ENCODE measurements at places on chromosomes 6 and 20.
A peak's percentile ranks its signal among the peaks of the same experiment; 100 is the strongest.

- DNase-seq = no peak
Measured at GRCh38 chr20:41118632-41119031, 18.7 kb upstream of the PLCG1 start.

GRCh38 chr6:40499215-40499614 lies 87.9 kb downstream of the LRFN2 start:
- no peak for DNase-seq

DNA sequence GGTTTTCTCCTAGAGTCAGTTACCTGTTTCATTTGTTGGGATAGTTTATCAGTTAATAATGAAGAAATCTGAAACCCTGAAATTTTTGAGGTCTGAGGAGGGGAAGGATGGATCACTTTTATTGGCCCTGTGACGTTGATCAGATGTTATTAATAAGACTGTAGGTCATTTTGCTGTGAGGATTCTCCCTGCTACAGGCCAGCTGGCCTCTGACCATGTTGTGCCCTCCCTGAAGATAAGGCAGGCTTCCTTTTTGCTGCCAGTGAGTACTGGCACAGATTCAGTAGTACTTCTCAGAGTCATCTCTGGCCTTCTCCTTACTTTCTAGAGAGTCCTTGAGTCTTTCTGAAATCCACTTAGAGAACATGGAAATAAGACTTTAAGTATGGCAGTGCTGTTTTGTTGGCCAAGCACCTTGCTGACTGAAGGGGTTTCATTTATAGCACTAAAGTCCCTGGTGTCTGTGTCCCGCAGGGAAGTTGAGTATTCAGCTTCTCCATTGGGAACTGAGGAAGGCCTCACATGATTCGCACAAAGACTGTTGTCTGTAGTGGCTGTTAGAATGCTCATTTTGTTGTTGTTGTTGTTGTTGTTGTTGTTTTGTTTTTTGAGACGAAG lies 202.6 kb downstream of the DTNBP1 start:
- DNase-seq = no peak

DNA sequence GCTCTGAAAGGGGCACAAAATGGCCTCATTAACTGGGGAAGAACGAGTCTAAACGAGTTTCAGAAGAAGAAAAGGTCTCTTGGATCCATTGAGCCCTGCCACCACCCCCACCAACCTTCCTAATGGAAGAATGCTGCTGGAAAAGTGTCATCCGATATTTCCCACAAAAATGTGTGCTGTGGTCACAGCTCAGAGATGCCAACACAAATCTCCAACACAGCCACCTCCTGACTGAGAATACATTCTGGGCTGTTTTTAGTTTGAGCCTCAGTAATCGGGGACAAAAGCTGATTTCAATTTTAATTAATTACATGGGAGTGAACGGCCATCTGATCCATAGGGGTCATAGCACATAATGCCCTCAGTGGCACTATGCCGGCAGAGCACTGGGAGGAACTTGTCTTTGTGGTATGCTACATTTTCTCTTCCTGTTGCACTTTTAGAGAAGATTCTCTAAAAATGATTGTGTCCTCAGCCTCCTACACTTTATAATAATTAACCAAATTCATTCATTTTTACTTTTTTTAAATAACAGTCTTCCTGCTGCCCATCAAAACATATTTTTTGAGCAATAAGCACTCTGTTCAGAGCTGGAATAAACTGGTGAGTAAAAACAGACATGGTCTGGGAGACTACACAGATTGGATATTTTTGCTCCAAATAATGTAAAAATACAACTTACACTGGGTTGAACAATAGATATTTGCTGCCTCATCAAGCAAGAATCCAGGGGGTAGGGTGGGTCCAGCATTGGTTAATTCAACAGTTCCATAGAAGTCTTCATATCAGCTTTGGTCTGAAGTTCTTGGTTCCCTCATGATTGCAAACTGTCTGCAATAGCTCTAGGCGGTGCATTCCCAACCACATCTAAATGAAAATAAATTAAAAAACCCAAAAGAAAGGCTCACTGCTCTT lies 143.6 kb upstream of the TMEM170B start:
- DNase-seq = no peak

DNA sequence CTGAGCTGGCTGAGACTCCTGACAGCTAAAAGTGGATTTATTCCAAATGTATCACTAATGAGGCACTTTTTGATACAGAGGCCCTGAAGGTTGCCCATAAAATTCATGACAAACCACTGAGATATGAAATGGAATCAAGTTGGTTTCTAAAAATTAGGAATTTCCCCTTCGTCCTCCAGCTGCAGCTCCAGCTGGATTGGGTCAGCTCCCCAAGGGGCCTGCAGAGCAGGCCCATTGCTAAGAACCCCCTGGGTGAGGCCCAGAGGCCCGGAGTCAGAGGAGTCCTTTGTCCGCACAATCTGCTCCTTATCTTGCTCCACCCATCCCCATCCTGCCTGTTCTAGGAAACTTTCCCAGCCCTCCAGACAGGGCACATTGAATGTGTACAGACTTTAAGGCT lies 163.5 kb upstream of the TOP1 start:
- no peak for DNase-seq

GRCh38 chr6:151136141-151136755 lies 103.5 kb upstream of the AKAP12 start:
- DNase-seq = no peak

- no peak for DNase-seq
Measured at GRCh38 chr6:142721215-142721920, 223.6 kb downstream of the HIVEP2 start.

- no peak for DNase-seq
Measured at GRCh38 chr6:5191722-5192121, 69.0 kb downstream of the LYRM4 start.

DNA sequence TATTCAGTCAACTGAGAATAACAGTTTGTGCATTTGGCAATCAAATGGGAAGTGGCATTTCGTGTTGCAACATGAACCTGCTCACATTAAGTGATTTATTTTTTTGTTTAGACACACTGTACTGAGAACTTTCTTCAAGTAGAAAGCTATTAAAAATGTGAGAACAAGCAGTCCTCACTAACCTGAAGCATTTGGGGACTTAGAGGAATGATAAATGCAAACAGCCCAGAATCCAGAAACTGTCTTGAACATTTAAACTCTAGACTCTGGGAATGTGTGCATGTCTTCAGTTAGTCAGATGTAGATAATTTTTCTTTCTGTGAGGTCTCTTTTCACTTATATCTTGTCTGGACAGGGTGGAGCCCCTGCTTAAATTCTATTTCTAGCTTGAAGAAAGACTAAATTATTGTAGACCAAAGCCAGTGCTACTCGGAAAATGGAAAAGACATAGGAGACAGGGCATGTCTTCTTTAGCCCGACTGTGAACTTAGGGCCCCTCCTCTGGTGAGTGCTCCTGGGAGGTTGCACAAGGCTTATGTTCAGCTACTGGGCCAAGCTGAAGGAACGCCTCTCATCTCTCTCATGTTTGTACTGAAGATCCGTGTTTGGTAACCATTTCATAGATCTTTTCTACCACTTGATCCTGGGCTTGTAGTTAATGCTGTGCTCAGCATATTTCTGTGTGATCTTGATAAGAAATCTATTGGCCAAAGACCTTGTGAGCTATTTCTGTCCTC lies 70.1 kb downstream of the SLX4IP start:
- DNase-seq = no peak

GRCh38 chr6:116327803-116328527 lies 42.8 kb upstream of the DSE start:
- no peak for DNase-seq

DNA sequence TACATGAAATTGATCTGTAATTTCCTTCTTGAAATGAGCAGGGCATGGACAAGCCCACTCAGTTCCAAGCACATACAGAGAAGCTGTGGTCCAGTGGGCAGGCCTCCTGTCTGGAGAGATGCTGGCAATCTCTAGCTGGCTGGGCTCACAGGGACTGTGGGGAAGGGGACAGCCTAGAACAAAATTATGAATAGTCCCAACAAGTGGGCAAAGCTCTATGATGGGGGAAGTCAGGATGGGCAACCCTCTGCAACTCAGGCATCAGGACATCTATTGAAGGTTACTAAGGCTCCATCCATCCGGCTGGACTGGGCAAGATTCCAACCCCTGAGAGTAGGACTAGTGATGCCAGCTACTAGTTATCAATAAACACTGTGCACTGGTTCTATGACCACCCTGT lies 40.9 kb downstream of the TRERF1 start:
- no peak for DNase-seq

DNA sequence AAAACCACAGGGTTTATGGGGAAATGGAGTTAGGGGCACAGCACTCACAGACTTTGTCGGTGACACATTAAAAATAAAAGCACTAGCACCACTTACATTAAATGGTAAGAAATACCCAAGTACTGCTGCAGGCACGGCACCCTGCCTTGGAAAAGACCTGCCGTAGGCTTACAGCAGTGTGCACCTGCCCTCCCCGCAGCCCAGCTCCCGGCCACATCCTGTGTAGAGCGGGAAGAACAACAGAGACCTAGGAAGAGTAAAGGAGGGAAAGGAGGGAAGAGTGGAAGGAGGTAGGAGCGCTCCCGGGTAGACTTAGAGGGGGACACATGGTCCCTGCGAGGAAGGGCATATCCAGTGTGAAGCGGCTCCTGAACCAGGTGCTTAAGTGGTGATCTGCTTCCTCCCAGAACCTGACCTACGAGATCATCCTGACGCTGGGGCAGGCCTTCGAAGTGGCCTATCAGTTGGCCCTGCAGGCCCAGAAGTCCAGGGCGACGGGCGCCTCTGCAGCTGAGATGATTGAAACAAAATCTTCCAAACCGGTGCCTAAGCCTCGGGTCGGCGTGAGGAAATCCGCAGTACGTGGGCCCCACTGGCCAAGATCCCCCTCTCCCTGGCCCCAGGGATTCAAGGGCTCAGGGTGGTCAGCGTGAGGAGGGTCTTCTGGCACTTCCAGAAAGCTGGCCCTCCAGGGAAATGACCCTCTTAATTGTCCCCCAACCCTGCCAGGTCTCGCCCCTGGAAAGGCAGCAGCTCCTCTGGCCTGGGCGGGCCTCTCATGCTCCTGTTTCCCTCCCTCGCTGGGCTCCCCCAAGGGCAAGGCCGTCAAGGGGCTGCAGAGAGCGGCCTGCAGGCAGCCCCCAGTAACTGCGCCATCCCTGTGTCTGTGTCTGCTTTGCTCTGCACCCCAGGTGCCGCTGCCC lies 55.5 kb downstream of the TCP11 start:
- DNase-seq = no peak

GRCh38 chr20:52684176-52684575 lies 288.0 kb upstream of the TSHZ2 start:
- DNase-seq = no peak

- no peak for DNase-seq
Measured at GRCh38 chr6:167990016-167990945, 7.2 kb upstream of the KIF25 start.

GRCh38 chr6:156131221-156131903 lies 645.8 kb upstream of the ARID1B start:
- DNase-seq = no peak

- DNase-seq = no peak
Measured at GRCh38 chr6:5752391-5752680, 254.4 kb downstream of the NRN1 start.

DNA sequence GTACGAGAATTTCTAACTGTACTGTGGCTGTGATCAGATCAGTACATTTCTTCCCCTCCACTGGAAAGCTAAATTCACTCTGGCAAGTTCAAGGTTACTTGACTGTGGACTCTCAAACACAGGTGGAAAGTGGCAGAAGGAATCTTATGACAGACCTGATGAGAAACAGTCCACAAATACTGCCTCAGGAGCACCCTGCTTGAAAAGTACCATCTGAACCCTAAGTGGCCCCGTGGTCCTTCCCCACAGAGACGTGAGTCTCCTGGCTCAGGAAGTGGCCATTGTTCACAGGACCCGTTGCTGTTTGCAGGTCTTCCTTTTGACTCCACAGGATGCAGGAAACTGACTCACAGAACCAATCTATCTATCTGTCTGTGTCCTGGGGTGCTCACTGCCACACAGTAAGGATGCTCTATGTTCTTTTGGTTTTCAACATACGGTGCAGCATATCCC lies 47.5 kb upstream of the NHSL1 start:
- DNase-seq = no peak

DNA sequence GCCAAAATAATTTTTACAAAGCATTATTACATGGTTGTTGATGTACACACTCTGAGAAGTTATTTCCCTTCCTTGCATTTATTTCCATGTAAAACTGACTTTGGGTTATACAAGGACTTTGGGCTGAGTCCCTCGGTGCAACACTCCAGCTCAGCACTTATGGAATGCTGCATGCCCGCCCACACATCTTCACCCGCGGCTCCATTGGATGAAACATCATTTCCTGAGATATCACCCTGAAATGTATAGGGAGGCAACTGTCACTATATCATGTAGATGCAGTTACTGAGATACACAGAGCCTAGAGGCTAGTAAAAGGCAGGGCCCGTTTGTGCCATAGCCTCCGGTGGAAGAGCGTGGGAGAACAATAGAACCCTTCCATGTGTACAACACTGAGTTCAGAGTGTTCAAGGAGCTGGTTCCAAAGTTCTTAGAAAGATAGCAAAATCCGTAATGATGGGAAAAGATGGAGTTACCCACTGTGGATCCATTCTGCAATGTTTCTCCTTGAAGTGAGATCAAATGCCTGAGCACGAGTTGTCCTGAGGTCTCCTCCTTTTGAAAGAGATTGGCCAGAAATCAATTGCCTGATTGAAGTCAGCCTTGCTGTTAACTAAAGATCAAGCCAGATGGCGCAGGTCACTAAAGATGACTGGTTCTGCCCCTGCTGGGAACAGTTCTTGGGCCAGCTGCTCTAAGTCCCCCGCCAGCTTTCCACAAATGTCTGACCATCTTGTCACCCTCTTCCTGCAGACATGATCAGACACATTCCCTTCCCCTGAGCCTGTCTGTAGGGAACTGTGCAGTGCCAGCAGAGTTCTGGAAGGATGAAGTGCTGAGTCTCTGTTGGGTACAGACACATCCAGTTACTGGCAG lies 100.9 kb upstream of the IYD start:
- no peak for DNase-seq

- DNase-seq = no peak
Measured at GRCh38 chr6:33289784-33290315, 449 bp downstream of the PFDN6 start.

- DNase-seq = no peak
Measured at GRCh38 chr20:58573986-58574385, 58.8 kb upstream of the APCDD1L start.

- DNase-seq = peak; percentile 58
Measured at GRCh38 chr6:142376800-142377496, 75.1 kb downstream of the ADGRG6 start.

GRCh38 chr6:42482174-42482573 lies 30.4 kb upstream of the TRERF1 start:
- no peak for DNase-seq

DNA sequence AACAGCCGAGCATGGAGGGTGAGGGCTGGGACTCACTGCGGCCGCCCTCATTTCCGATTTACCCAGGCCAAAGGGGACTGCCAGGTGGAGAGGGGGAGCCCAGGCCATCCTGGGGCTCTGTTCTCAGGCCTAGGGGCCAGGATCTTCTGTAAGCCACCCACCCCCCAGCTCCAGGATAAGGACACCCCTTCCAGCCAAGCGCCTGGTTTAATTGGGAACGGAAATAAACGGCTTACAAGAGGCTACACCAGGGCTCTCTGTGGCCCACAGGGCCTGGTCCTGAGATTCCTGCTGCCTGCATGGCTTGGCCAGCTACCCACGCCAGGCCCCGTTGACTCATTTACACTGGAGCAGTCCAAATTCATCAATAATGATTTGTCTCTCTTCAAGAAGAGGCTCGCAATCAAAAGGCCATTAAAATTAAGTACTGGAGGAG lies 68.1 kb upstream of the TOP1 start:
- DNase-seq = no peak

GRCh38 chr6:4819706-4820283 lies 43.6 kb downstream of the CDYL start:
- DNase-seq = no peak

Measured in HCT116 (cell line).